ENCODE measurements at places on chromosomes 6 and 20.
A peak's percentile ranks its signal among the peaks of the same experiment; 100 is the strongest.

DNA sequence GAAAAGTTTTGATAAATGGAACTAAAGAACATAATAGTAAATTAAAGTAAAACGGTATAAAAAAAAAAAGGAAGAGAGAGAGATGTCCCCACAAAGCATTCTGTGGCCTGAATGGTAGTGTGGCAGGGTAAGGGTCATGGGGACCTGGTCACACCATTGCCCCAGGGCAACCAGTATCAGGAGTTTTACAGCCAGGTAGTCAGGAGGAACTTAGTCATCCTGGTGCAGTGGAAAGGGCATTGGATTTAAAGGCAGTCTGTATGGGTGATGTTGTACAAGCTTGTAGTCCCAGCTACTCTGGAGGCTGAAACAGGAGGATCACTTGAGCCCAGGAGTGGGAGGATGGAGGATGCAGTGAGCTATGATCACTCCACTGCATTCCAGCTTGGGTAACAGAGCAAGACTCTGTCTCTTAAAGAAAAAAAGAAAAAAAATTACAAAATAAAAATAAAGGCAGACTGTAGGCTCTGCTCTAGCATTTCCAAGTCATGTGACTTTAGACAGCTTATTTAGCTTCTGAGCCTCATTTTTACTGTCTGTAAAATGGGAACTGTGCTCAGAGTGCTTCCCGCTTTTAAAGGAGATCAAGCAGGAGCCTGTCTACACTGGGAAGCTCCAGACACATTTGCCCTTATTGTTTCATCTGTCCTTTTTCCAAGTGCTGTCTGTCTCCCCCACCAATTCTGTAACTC lies 112.8 kb upstream of the ARMC2 start:
- H3K4me3 ChIP-seq, result no peak overlapping the region
- no peaks in the 10 kb centered on the region for H3K27me3 ChIP-seq
- no peak for DNase-seq
- peaks cover 54% of the 10 kb centered on the region for H3K4me1 ChIP-seq

- no peak for DNase-seq
- no peak overlapping the region for H3K27ac ChIP-seq
- no peak overlapping the region for H3K4me3 ChIP-seq
- H3K4me1 ChIP-seq, result no peaks in the 10 kb centered on the region
These were observed 62.2 kb downstream of the RFPL4B start for GRCh38 chr6:112409311-112409710.

DNA sequence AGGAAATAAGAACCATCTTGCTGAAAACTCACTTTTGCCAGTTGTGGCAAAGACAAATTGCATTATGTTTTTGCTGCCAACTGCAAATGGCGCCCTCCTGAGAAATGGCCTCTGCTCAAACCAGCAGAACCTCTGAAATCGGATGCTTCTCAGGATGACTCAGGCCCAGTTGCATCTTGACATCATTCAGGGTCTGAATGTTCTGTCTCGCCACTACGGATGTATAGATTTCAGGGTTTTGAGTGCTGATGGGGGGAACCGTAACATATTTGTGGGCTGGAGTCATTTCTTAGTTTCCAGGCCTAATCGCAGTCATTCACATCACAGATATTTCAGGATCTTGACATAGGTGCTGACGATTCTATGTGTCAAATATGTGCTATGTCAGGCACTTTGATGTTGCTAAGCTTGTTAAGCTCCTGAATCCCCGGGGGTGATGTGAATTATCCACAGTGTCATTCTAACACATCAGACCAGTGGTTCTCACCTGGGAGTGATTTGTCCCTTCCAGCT lies 207.1 kb downstream of the NFATC2 start:
- no peaks in the 10 kb centered on the region for H3K27me3 ChIP-seq
- H3K4me1 ChIP-seq, result peaks cover 55% of the 10 kb centered on the region
- DNase-seq, result peak; percentile 91

DNA sequence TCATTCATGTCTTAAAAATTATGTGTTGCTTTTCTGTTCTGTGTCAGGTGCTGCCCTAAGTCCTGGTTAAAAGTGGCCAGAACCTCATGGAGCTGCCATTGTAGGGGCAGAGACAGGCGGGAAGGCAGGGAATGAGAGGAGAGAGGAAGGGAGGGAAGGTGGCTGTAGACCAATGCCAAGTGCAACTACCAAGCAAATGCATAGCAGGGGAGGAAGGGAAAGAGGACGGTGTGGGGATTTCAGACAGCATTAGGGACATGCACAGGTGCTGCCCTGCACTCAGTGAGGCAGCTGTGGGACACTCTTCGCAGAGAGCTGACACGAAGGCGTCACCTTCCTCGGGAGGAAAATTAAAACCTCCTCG lies 21.0 kb downstream of the GGTLC1 start:
- H3K4me3 ChIP-seq, result no peak overlapping the region
- no peak overlapping the region for H3K27ac ChIP-seq
- H3K36me3 ChIP-seq, result no peaks in the 10 kb centered on the region
- DNase-seq, result no peak

GRCh38 chr6:136058852-136059251 lies 191.3 kb downstream of the MTFR2 start:
- DNase-seq, result no peak
- no peaks in the 10 kb centered on the region for H3K27me3 ChIP-seq

- H3K27ac ChIP-seq, result no peak overlapping the region
- H3K4me1 ChIP-seq, result no peaks in the 10 kb centered on the region
- DNase-seq, result no peak
- no peak overlapping the region for H3K4me3 ChIP-seq
- H3K36me3 ChIP-seq, result no peaks in the 10 kb centered on the region
These were observed 48.8 kb upstream of the SYNCRIP start for GRCh38 chr6:85691478-85691877.

All from SJSA1 (cell line).